ENCODE measurements at places on chromosomes 2 and 18. TPM values are rescaled to one million over a fixed set of nuclear protein-coding genes. Genes with fewer than 3 reads are reported as not detected.

Gene ERFE
- polyA plus RNA-seq: 1.2 TPM

Gene CXCR4
- polyA plus RNA-seq: 41.8 TPM

Gene DES
- 46.4 TPM for polyA plus RNA-seq

Gene HTRA2
- 36.6 TPM for polyA plus RNA-seq

Gene LRATD1
- polyA plus RNA-seq: 17.3 TPM

Gene C2orf15
- 8.2 TPM for polyA plus RNA-seq

Gene DAW1
- polyA plus RNA-seq: 3.3 TPM

Gene STAT1
- polyA plus RNA-seq: 67.5 TPM

Gene MAP3K19
- polyA plus RNA-seq: 2.9 TPM

Gene FAM117B
- polyA plus RNA-seq: 23.9 TPM

Gene ZDBF2
- polyA plus RNA-seq: 7.6 TPM
